ENCODE measurements at places on chromosomes 4 and X.

DNA sequence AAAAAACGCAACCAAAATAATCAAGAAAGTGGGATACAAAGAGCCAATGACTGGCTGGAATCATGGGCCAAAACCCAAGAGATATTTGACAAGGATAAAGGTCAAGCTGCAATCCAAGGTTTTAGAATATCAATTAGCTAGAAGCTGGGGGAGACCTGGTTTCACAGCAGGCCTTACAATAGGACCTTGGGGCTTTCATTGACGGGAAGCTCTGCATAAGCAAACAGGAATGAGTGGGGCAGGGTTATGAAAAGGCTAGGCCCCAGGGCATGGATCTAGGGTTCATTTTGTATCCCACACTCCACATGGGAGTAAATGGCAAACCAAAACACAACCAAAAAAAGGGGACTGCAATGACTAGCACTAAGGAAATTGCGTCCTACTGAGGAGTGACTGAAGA is 215.3 kb downstream of the HS6ST2 start:
- no peak for DNase-seq

- DNase-seq: no peak
These were observed 6.9 kb upstream of the MSANTD1 start for GRCh38 chr4:3241898-3242524.

GRCh38 chr4:179415847-179416223 is 1973.6 kb upstream of the AGA start:
- no peak for DNase-seq

DNA sequence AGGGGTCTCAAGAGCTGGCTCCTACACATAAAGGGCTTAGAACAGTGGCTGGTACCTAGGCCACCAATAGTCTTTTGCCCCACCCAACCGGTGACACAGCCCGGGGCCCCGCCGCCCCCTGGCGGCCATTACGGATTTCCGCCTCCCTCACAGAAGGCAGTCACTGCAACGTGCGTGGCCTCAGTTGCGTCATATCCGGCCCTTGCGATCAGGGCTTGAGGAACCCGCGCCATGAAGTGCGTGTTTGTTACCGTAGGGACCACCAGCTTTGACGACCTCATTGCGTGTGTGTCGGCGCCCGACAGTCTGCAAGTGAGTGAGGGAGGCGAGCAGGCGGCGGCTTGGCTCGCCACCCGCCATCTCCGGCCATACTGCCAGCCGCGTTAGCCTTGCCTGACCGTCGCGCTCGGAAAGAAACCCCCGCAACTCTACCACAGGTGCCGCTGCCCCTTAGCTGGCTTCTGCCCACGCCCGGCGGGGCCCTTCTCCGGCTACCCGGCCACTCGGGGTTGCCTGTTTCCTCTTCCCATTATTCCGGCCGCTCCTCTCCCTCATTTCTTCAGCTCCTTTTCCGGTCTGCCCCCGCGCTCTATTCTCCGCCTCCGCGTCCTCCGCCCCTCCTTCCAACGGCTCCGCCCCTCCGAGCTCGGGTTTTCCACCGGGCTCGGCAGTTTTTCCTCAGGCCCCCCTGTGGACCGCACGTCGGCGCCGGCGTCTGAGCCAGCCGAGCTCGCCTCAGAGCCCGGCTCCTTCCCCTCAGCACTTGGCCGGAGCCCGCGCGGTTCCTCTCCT is at the start of gene ALG13:
TSS of gene ALG13 (plus strand) at position 183 of the 792 bp plus-strand sequence. CDS start at position 232, 49 bp downstream.
- peak; percentile 89 for DNase-seq

- no peak for DNase-seq
These were observed 73.9 kb downstream of the AMELX start for GRCh38 chrX:11366998-11367595.

DNA sequence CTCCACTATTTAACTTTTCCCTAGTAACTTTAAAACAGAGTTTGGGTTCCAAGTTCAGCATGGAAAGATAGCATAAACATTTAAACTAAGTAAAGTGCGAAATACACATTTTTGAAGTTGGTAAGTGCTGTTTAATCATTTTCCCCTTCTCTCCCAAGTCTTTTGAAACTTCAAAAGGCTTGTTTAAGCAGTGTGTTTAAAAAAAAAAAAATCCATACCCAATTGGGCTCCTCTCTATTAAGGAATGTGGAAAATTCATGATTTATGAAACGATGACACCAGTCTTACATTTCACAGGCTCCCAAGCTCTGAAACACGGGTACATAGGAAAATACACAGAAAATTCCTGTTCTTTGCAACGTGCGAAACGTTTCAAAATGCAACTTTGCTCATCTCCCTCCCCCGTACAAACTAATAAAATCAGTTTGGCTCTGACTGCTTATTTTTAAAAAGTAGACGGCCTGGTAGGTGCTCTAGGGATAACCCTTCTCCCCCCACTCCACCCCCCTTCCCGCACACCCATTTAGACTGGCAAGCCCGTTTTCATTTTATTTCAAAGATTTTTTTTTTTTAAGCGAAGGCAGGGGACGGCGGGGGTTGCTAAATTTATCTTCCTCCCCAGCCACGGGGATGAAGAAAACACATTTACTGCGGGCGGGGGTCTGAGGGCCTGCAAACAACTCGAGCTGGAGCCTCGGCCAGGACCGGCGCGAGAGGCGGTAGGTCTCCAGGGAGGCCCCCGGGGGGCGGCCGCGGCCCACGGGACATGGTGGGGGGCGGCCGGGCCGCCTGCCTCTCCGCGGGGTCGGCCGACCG is 786 bp upstream of the ZFX start:
- DNase-seq: no peak
